ENCODE measurements at places on chromosomes 11 and 22. TPM values are rescaled to one million over a fixed set of nuclear protein-coding genes. Genes with fewer than 3 reads are reported as not detected.

SOX6 gene
- total RNA-seq, result 0.49 TPM

HPS4 gene
- 19.3 TPM for total RNA-seq

DNA sequence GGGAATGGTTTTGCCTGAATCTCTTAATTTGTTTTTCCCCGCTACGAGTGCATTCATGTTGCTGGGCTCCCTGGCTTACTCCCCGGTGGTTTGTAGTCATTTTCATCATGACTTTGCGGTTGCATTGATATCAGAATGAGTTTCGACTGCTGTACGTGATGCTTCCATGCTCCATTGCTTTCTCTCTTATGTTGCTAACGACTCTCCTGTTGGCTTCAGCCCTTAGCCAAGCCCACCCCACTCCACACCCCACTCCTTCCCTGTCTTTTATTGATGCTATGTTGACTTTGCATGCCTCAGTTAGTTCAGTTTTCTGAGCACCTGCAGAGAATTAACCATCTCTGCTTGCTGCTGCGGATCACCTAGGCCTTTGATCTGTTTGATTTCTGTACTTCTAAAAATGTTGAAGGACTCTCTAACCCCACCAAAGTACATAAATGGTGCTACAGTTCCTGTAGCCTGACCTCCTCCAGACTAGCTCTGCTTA is 65.3 kb downstream of the ARFGAP2 start:
- no peak for DNase-seq

GRCh38 chr11:69936771-69937170 is 117.6 kb upstream of the FGF3 start:
- DNase-seq, result no peak

- no peak for DNase-seq
Observed at GRCh38 chr11:93579187-93579751, 36.1 kb upstream of the SMCO4 start.

GRCh38 chr11:117459979-117460300 is 132.3 kb downstream of the CEP164 start:
- no peak for DNase-seq

DNA sequence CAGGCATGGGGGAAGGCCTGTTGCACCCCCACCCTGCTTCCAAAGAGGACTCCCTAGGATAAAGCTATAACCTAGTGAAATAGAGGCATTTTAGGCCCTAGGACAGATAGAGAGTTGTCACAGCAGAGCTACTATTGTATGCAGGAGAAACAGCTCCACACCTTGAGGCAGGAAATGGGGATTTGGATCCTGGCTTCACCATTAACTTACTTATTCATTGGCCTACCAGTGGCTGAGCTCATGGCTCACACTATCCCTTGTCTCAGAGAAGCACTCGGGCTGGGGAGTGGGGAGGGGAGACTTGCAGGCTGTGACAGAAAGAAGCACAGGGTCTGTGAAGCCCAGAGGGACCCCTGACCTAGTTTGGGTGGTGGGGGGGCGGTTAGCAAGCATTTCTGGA is 999 bp upstream of the PDE2A start:
- DNase-seq, result no peak

GRCh38 chr11:126444072-126444471 is 88.6 kb downstream of the ST3GAL4 start:
- DNase-seq, result peak; percentile 27

IFITM10 gene
- 4.3 TPM for total RNA-seq

TOMM22 gene
- 61.2 TPM for total RNA-seq

DNA sequence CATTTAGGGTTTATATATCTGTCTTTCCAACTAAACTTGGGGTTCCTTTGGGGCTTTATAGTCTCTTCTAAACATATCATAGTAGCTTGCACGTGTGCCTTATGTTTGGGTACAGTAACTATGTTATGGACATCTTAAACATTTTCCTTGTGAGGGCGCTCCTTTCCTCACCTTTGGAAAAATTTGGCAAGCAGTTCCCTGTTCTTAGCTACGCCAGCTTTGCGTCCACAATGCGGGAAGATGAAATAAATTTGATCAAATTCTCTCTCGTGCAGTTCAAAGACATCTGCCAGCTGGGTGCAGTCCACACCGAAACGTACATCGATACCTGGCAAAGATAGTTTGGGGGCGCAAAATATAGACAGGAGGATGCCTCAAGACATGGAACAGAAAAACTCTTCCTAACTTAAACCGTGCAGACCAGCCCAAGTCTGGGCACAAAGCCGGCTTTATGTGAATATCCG is 548 bp downstream of the FDXACB1 start:
- no peak for DNase-seq

DNA sequence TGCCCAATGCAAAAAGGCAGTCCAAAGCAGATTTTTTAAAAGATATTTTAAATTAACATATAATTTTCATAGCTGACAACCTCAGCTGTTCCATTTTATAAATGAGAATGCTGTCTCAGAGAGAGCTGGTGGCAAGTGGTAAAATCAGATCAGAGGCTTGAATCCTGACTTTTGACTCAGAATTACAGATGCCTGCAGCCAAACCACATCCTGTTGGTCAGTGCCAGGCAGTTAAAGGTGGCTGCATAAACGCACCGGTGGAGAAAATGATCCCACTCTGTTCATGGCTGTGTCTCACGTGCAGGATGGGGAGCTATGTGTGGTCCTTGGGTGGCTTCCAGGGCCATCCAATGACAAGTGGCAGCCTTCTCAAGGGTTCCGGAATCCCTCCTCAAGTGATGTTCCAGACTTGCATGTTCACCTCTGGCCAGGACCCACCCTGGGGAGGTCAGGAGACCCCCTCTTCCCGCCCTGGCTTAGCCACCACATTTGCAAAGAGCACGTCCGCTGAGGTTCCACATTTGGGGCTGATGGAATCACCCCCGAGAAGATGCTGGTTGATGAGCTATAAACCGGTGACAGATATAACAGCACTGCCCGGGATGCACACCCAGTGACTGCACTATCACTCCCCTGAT is 155.5 kb downstream of the SHANK2 start:
- DNase-seq, result peak; percentile 6

- no peak for DNase-seq
Observed at GRCh38 chr11:91187314-91187713, 964.5 kb upstream of the CHORDC1 start.

HORMAD2 gene
- not detected for total RNA-seq

DNA sequence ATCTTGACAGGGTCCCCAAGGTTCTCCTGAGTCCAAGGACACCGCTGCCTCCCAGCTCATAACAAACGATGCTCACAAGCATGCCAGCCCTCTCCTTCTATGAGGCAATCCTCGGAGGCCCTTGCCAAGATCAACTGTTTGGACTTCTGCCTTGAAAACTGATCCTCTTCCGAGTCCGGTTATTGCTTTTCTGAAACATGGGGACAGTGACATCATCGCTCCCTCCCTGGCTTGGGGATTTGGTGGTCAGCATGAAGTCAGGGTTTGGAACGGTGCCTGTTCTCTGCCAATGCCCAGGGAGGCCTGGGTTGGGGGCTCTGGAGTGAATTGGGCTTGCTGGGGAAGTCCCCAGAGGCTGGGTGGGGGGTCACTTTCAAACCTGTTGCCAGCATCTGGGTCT is 149.3 kb downstream of the FBXO7 start:
- DNase-seq, result peak; percentile 64

CD3G gene
- total RNA-seq, result not detected

- no peak for DNase-seq
Observed at GRCh38 chr11:114060392-114061047, 1.0 kb downstream of the ZBTB16 start.

GRCh38 chr11:28860893-28861292 is 752.7 kb downstream of the METTL15 start:
- DNase-seq, result peak; percentile 65

IGSF22 gene
- not detected for total RNA-seq

- DNase-seq, result peak; percentile 60
Observed at GRCh38 chr11:120168960-120169681, 31.2 kb upstream of the TRIM29 start.

GRCh38 chr11:31199378-31199777 is 170.2 kb downstream of the DCDC1 start:
- DNase-seq, result no peak

DNA sequence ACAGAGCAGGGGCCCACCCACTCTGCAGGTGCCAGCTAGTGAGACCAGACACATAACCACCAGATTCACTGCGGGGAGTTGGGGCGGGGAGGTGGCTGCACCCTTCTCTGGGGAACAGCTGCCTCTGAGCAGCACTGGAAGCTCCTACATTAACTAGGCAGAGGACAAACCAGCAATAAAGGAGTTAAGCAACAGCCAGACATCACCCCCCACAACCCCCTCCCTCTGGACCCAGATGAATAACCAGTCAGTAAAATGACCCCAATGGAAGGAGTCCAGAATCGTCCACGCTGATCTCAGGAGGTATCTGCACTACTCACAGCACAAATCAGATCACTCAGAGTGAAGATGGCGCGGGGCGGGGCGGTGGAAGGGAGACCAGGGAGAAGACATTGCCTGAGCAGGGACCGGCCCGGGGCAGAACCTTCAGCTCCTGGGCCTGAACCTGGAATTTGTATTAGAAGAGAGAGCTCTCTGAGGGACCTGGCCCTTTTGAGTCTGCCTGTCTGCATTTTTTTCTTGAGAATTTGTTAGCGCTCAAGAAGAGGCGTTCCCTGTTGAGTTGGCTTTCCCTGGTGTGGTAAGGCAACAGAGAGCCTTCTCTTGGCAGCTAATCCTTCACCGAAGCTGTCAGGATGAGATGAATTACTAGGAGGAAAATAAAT is 125.5 kb upstream of the NCAM1 start:
- no peak for DNase-seq

- peak; percentile 44 for DNase-seq
Observed at GRCh38 chr11:57792870-57793269, 31.3 kb downstream of the CTNND1 start.

- no peak for DNase-seq
Observed at GRCh38 chr22:33654173-33654895, 265.9 kb downstream of the LARGE1 start.

Measured in RPMI7951 (cell line).